Metanephros (tissue), 2 donors: ENCODE measurements at places on chromosomes 3 and 15. TPM values are rescaled to one million over a fixed set of nuclear protein-coding genes. Genes with fewer than 3 reads are reported as not detected.

The TIMP4 gene
- 2.0 TPM for total RNA-seq

The PLSCR5 gene
- total RNA-seq = not detected

The ZDHHC23 gene
- 10.6 TPM for total RNA-seq

The MOBP gene
- not detected for total RNA-seq

The SOX2 gene
- 0.29 TPM for total RNA-seq

The ROPN1 gene
- not detected for total RNA-seq

The CADPS gene
- 5.4 TPM for total RNA-seq

The ANKRD34C gene
- 0.12 TPM for total RNA-seq
